ENCODE measurements at places on chromosomes 2 and 18. TPM values are rescaled to one million over a fixed set of nuclear protein-coding genes. Genes with fewer than 3 reads are reported as not detected.
A peak's percentile ranks its signal among the peaks of the same experiment; 100 is the strongest.

DNA sequence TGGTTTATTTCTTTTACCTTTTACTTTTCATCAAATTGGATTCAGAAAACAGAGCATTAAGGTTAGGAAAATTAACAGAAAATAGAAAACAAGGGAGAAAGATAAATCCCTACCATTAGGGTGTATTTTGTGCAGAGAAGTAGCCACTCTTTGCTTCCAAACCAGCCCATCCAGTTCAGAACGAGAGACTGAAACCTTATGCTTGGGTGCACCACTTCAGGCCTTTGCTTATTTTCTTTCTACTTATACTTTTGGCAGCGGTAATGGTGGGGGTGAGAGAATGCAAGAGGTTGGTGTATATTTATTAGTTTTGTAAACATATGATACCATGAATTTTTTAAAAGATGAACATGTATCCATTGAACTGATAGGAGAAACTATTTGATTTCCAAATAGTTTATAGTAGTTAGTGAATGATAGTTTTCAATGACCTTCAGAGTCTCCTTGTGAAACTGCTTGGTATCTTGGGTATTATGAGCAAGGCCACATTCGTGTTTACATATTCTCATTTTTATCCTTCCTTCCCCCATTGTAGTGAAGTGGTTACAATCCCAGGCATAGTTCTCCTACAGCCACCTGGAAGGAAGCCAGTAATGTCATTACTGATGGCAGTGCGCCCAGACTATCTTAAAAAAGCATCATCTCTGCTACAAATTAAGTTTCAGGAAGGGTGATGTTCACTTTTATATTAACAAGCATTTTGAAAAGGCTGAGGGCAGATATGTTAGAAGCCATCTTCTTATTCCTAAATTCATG, 60.8 kb downstream of the MFSD6 start:
- DNase-seq, result no peak

GRCh38 chr2:239179851-239180371, 220.9 kb downstream of the HDAC4 start:
- no peak for DNase-seq

GRCh38 chr2:125095826-125096225, 1070.7 kb downstream of the CNTNAP5 start:
- no peak for DNase-seq

The NLRC4 gene
- polyA plus RNA-seq, result 0.46 TPM

The ASB18 gene
- not detected for polyA plus RNA-seq

The TRAF3IP1 gene
- polyA plus RNA-seq, result 4.4 TPM

DNA sequence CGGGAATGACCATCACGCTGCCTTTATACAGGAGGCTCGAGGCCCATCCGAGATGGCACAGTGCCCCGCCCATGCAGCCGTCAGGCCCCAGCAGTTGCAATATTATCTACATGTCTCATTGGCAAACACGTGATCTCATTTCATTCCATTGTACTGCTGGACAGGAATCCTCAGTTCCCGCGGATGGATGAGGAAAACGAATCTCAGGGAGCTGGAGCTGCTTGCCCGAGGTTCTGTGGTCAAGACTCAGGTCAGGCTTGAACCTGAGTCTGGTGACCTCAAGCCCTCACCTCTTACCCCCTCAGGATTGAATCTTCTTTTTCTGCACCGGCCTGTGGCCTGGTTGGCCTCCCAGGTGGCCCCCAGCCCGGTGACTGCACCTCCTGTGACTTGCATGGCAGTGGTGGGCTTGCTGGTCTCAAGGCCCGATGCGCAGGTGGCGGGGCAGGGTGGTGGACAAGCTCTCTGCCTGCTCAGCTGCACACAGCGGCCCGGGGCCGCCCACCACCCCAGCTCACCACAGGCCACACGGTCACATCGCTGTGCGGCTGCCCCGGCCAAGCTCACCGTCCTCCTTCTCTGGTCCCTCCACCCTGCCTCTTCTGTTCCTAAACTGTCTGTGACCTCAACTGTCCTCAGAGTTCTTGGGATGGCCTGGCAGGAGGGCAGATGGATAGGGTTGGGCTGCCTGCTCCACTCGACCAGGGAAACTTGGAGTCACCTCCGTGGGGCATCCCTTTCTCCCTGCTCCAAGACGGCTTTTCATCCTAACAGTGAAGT, 52.0 kb upstream of the HS6ST1 start:
- DNase-seq, result no peak

DNA sequence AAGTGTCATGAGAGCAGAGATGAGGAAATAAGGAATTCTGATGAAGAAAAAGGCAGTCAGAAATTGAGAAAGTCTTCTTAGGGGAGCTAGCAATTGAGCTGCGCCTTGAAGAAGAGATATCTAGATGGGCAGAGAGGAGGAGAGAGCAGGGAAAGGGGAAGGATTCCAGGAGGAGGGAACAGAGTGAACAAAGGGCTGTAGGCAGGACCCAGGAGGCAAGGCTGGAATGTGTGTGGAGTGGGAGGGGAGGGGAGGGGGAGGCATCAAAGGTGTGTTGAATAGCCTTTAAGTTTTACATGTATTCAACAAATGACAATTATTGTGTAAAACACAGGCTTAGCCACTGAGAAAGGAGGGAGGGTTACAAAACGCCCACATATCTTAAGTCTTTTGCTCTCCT, 164.5 kb downstream of the TDRD15 start:
- no peak for DNase-seq

DNA sequence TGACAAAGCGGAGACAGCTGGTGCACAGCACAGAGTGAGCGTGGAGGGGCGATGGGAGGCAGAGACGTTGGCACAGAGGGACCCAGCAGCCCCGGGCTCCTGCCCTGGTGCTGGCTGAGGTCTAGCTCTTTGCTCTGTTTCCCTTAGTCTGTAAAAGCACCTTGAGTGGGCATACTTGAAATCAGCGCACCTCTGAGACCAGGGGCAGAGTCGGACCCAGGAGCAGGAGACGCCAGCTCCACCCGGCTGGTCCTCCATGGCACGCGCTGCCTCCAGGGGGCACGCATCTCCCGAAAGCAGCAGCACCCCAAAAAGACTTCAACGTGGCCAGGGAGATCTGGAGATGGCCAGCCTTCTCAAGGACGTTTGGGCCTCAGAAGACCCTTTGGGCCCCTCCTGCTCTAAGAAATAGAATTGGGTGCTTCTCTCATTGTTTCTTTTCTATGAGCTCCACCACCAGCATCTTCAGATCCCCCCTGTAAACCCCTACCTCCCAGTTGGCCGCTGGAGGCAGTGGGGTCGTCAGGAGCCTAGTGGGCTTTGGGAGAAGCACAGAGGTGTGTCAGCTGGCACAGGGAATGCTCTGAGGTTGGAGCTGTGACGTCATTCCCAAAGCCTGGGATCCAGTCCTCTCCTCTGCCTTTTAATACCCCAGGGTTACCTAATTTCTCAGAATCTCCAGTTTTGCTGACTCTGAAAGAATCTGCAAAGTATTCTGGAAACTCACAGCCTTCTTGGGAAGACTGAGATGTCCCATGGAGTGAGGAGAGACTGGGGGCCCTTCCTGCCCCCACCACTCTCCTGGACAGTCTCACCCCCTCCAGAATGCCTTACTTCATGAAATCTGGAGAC, 58.9 kb downstream of the CIB4 start:
- DNase-seq, result no peak

- no peak for DNase-seq
These were observed 1591.2 kb upstream of the LRRTM1 start for GRCh38 chr2:81895620-81896250.

DNA sequence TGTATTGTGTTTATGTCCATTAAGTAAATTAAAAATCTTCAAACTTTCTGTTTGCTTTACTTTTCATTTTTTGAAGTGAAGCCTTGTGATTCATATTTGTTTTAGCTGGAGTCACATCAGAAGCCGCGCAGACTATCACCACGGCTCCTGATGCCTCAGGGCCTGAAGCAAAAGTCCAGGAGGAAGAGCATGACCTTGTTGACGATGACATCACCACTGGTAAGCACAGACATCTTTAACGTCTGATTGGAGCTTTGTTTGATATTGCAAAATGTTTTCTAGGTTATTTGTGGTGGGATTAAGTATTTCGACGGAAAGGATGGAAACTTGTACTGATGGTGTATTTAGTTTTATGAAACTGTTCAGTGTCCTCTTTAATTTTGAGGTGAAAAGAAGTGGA, 164.8 kb downstream of the WDR7 start:
- no peak for DNase-seq

The CENPA gene
- polyA plus RNA-seq, result 0.10 TPM

DNA sequence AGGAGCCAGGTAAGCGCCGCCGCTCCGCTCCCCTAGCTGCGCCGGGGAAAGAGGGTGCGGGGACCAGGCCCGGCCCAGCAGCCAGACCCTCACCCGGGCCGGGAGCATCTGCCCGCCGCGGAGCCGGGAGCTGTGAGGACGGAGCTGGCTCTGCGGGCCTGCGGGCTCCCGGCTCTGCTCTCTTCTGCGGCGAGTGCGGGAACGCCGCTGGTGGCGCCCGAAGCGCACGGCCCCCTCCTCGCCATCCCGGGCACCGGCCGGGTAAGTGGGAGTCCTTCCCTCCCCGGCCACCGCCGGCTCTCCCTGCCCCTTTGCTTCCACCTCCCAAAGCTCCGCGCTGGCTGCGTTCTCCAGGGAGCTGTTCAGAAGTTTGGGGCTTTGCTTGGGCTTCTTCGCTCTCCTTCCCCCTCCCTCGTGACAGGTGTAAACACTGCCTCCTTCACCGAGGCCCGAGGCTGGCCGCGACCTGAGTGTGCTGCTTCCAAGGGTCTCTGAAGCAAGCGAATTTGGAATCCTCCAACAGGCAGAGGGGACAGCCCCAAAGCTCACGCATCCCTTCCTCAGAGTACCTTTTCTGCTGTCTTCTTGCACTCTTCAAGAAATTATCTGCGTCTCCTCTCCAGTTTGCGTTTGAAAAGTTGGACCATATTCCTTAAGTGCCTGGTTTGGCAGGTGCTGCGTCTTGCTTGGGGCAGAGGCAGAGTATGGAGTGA, 632 bp downstream of the AFTPH start:
- DNase-seq, result no peak

The GULP1 gene
- polyA plus RNA-seq, result not detected

The TTC27 gene
- 22.7 TPM for polyA plus RNA-seq

DNA sequence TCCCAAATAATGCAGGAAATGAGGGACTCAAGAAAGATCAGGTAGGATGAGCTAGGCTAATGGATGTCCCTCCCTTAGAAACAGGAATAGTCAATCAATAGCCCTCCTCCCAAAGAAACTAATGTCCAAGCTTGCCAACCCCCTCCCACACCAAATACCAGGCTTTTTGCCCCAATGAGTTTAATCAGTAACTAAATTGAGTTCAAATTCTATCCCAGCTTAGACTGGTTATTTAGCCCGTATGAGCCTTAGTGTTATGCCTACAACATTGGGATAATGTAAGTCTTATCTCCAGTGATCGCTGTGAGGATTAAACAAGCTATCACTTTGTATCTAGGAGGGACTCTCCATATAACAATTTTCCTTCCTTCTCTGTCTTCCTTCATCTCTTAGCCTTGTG, 310.7 kb downstream of the DPP10 start:
- DNase-seq, result no peak

The XIRP2 gene
- not detected for polyA plus RNA-seq

- DNase-seq, result peak; percentile 41
These were observed 118.7 kb downstream of the EPB41L3 start for GRCh38 chr18:5424903-5425664.

DNA sequence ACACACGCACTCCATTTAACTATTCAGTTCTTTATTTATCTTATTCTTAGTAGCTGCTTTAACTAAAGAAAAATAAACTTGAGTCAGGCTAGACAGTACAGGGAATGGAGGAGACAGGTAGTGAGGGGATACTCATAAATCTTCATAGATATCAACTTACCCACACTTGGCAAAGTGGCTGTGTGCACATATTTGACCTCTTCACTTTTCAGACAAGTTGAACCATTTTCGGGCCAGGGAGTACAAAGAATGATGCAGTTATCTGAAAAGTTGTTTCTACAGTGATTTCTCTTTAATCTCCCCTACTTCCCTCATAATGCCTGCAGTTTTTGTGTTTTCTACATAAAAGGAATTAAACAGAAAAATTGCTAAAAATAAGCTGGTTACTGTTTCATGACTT, 307.5 kb downstream of the GULP1 start:
- DNase-seq, result no peak

DNA sequence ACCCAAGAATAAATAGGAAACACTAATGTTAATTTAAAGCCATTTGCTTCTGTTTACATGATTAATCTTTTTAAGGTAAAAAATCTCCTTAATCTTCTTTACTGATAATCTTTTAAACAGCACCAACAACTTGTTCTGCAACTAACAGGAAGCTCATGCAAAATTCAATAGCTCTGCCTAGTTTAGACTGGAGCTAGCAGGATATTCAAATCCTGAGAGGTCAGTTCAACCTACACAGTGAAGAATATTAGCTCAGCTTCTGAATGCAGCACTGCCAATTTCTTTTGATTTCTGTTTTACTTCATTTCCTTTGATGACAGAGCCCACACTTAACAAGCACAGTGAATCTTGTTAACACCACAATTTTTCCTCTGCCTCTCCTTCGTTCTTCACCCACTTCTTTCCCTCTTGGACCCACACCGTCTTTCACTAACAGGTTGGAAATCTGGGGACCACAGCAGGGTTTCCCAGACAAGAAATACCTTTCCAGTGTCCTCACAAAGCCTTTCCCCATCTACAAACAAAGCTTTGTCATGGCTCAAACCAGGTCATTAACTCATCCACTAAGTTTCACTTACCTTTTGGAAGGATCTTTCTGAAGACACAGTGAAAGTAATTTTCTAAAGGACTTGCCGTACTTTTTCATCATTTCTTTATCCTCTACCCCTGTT, 109.8 kb downstream of the STK39 start:
- no peak for DNase-seq

DNA sequence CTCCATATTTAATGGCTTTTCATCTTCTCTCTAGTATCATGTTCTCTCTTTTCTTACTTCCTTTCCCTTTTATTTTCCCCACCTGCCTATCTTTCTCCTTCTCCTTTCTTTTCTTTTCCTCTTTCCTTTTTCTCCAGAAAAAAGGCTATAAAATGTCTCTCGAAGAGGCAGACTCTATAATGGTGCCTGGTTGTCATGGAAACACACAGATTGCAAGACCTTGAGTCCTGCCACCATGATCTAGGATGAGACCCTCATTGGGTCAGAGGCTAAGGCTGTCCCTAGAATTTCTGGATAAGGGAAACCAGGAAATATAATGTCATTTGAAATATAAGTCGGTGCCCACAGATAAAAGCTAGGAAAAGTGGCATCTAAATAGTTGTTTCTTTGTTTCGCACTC, 36.5 kb upstream of the LHCGR start:
- DNase-seq, result no peak

- no peak for DNase-seq
These were observed 1637.7 kb upstream of the LRRTM1 start for GRCh38 chr2:81942136-81942680.

DNA sequence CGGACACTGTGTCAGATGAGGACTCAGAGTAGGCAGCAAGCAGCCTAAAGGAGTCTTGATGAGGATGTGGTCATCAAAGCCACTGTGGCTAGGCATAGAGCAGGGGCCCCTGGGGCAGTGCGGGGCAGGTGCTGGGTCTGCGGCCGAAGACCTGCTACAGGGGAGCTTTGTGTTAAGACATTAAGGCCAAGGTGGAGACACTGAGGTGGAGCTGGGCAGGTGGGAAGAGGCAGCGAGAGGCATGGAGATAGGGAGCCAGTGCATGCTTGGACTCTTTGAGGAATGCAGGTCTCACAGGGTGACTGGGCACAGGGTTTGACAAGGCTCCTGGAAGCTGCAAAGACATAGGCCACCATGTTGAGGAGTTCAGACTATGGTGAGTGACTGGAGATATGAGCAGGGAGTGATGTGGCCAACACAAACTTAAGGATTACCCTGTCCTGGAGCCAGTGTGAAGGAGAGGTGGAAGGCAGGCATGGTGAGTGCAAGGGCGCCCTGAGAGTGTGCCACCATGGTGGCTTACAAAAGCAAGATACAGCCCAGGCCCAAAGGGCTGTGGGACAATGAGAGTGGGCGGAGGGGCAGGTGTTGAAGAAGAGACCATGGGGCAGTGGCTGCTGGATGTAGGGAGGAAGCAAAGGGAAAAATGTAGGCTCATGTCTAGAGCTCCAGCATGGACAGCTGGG, 450.9 kb upstream of the HS6ST1 start:
- no peak for DNase-seq
